ENCODE measurements at places on chromosomes 7 and 10. TPM values are rescaled to one million over a fixed set of nuclear protein-coding genes. Genes with fewer than 3 reads are reported as not detected.

Gene CPN1
- not detected for total RNA-seq

Gene PKD1L1
- under 0.01 TPM for total RNA-seq

Gene CFAP43
- total RNA-seq, result not detected

Gene FGFBP3
- total RNA-seq, result 0.29 TPM

Gene CLDN3
- not detected for total RNA-seq

Gene TAS2R5
- 0.57 TPM for total RNA-seq

Gene ZNF316
- 19.6 TPM for total RNA-seq

Gene TRIL
- 0.22 TPM for total RNA-seq

Gene XRCC2
- 0.22 TPM for total RNA-seq

Gene SPOCK2
- 0.44 TPM for total RNA-seq

Gene CALHM3
- total RNA-seq, result not detected

Gene ZNF248
- total RNA-seq, result 5.5 TPM

Gene SBDS
- 71.3 TPM for total RNA-seq

Gene FGL2
- total RNA-seq, result 0.14 TPM

Gene HACD1
- 21.9 TPM for total RNA-seq

Gene HOXA6
- 4.3 TPM for total RNA-seq

Gene ST8SIA6
- total RNA-seq, result 0.14 TPM

Gene HMX3
- not detected for total RNA-seq

Gene FBXL13
- total RNA-seq, result 1.1 TPM

Gene PLEKHS1
- not detected for total RNA-seq

Gene CDCA7L
- 32.8 TPM for total RNA-seq

Gene THSD7A
- 0.44 TPM for total RNA-seq

Gene ADIRF
- 1.0 TPM for total RNA-seq

Gene CPA1
- total RNA-seq, result 1.8 TPM

Gene C7orf33
- not detected for total RNA-seq

Gene CYP3A4
- total RNA-seq, result not detected

Gene RAPGEF5
- 0.29 TPM for total RNA-seq

All from placental pericyte (primary cell).